EL (cell line): ENCODE measurements at places on chromosomes 6 and 20.

GRCh38 chr6:26087284-26088115 is at the start of gene HFE:
Gene HFE, plus strand, starts transcription at chr6:26087429. Its CDS starts 12 bp downstream, at chr6:26087441.
- peak; percentile 75 for DNase-seq

DNA sequence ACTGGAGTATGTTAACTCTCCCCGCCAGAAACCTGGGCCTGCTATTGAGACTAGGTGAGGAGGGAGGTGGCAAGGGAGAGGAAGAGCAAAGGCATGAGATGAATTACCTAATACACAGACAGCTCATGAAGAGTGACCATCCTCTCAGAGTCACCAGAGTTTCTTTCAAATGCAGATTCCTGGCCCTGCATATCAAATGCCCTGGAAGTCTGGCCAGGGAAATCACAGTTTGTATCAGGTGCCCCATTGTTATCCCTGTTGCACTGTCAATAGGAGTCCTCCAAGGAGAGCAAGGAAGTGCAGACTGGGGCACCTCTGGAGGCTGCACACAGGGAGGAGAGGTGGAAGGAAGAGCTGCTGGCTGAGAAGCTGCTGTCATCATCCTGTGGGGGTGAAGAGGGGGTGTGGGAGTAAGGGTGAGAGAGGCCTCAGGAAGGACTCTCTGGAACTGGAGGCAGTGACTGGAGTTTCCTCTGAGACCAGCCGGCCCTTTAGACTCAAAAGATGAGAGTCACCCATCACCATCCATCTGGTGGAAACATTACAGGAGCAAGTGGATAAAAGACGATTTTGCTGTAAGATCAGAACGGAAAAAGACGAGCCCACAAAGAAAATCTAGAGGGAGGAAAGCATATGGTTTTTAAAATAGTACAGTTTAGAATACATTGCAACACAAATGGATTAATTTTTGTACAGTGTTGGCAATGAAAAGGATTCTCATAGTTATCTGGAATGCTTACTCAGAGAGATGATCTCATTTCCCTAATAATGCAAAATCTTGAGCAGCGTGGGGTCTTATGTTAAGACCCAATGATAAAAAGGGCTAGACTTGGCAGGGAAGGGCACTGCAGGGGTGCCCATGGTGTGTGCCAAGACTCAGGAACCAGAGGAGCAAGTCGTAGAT is 268.1 kb downstream of the UST start:
- peak; percentile 76 for DNase-seq

DNA sequence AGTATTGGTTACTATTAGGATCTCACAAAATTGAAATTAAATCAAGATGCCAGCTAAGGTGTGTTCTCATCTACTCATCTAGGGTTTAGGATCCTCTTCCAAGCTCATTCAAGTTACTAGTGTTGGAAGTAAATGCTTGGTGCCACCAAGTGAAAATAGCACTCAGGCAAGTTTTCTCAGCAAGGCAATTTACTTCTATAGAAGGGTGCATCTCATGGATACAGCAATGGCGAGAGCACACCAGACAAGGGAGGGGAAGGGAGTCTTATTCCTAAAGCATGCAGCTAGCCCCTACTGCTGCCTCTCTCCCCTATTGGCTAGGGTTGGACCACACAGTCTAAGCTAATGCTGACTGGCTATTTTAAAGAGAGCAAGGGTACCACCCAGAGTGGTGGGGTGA is 23.0 kb upstream of the FAM8A1 start:
- no peak for DNase-seq

DNA sequence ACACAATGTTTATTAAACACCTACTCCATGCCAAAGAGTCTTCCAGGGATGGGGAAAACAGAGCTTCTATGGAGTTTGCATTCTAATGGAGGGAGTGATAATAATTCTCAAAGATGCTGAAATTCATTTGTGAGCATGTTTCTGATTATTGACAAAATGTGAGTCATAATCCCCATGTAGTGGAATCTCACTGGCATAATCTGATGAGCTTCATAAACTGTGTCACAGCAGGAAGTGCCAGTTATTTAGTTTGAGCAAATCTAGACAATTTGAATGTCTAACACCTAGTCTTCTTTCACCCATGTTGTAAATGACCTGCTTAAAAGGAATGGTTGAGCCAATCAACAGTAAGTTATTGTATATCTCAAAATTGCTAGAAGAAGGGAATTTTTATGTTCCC is 95.1 kb downstream of the KCNQ5 start:
- peak; percentile 9 for DNase-seq

- peak; percentile 47 for DNase-seq
Observed at GRCh38 chr20:4925842-4926530, 75.3 kb downstream of the SLC23A2 start.

DNA sequence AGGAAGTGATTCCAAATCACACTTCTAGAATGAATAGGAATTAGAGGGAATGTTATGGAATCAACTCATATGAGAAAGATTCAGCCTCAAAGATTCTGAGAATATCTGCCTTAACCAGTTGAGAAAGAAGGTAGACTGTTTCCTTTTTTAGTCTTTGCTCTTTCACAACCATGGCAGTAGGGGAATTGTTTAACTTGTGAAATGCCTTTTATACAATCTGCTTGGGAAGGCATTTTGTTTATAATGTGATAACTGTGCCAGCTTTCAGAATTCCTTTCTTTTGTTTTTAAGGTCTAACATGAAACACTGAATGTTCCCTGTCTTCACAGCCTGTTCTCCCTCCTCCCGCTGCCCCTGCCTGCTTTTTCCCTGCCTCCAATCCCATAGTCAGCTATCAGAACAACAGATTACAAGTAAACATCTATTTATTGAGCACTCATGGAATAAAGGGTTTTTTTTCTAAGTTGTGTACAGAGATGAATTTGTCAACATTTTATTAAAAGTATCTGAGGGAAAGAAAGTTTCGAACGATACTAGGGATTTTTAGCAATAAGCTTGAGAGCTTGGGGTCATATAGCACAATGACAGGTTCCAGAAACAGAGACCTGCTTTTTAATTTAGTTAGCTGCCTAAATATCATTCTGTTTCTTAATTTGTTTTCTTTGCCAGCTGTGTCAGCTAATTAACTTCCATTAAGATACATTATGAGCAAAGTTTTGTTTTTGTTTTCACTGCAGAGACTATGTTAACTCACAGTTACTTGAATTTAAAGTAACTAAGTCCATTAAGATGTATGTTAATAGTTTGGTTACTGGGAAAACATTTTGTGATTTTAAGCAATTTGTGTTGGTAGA is 28.3 kb upstream of the FBXO30 start:
- DNase-seq: no peak

DNA sequence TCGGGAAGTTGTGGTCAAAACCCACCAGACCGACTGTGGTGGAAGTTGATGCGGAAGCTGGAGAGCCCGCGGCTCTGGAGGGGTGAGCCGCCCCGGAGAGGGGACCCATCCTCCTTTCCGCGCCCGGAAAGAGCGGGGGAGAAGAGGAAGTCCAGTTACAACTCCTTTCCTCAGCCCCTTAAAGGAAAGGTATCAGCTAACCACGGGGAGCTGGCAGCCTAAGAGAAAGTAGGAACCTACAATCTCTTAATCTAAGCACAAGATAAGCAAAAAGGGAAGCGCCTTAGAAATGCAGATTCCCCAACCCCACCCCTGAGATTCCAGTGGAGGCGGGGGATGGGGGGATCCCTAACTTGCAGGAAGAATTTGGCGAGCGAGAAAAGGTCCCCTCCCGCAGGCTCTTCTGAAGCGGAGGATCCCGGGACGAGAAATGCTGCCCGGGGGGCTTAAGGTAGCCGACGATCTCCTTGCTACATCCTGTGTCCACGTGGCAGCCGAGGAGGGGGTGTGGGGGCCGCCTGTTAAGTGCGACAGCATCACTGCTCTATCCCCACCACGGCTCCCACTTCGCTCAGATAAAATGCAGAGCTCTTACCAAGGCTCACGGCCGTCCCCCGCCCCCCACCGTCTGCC is 87.5 kb downstream of the ZFP64 start:
- DNase-seq: peak; percentile 39

DNA sequence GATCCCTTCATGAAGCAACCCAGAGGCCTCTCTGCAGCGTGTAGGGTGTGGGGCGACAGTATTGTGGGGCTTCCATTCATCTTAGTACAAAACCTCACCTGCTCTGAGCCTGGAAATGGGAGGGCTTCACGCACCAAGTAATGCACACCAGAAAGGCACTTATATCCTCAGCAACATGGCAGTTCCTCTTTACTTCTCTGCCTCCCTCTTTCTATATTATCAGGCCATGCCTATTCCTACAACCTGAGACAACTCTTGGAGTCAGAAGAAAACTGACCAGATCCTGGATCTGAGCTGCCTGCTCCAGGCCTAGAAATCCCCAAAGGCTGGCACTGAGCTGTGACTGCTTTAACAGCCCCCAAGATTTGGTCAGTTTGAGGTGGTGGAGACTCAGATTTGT is 7.6 kb upstream of the ZNF76 start:
- no peak for DNase-seq

GRCh38 chr6:56992036-56992435 is 37.1 kb downstream of the BEND6 start:
- no peak for DNase-seq

DNA sequence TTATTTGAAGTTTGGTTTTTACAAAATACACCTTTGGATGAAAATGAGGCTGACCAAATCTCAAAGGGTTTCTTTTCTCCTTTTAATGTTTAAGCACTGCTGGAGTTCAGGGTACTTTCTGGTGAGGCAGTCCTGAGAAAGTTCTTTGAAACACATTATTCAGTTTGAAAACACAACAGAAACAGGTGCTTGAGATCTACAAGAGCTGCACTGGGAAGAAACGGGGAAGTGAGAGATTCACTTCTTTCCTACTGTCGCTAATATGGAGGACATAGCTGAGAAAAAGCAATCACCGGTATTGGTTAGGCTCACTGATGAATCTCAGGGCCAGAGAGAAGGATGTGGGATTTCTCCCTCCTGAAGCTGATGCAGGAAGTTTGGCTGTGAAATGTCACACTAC is 22.9 kb upstream of the TMEM170B start:
- no peak for DNase-seq

DNA sequence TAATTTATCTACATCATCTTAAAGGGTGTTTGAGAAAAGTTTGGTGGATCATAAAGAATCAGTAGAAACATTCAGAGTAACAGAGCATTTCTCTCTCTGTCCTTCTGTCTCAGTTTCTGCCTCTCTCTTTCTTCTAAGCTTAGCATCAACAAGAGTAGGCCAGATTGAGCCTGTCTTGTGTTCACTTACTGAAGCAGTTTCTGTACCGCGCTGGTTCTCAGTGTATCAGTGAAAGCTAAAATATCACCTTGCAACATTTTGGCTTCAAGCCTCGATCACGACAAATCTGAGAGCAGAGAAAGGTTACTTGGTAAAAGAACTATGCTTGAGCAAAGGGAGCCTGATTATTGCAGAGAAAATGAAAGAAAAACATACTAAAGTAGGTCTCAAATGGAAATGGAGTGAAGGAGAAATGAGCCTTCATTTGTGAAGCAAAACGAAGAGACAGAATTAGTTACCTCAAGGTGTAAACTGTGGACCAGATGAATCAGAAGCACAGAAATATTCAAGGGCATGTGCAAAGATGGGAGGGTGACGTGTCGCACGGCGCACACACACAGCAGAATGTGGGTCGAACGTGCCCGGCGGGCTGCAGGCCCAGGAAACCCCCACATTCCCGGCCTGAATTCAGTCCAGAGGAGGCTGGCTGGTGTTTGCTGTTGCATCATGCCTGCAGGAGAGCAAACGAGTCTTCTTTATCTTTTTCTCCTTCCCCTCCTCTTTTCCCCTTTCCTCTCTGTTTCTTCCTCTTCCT is 509.3 kb downstream of the QKI start:
- peak; percentile 36 for DNase-seq

- DNase-seq: peak; percentile 64
Observed at GRCh38 chr6:74409447-74409846, 713.4 kb downstream of the CD109 start.

DNA sequence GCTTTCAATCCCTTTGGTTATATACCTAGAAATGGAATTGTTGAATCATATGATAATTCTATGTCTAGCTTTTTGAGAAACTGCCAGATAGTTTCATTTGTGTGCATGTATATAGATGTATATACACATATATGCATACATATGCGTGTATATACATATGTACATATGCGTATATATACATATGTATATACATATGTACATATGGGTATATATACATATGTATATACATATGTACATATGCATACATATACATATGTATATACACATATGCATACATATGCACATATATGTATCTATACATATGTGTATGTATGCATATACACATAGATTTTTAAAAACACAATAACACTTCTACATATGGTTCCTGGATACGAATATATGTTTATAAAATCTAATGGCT is 8.4 kb downstream of the SF3B5 start:
- no peak for DNase-seq

DNA sequence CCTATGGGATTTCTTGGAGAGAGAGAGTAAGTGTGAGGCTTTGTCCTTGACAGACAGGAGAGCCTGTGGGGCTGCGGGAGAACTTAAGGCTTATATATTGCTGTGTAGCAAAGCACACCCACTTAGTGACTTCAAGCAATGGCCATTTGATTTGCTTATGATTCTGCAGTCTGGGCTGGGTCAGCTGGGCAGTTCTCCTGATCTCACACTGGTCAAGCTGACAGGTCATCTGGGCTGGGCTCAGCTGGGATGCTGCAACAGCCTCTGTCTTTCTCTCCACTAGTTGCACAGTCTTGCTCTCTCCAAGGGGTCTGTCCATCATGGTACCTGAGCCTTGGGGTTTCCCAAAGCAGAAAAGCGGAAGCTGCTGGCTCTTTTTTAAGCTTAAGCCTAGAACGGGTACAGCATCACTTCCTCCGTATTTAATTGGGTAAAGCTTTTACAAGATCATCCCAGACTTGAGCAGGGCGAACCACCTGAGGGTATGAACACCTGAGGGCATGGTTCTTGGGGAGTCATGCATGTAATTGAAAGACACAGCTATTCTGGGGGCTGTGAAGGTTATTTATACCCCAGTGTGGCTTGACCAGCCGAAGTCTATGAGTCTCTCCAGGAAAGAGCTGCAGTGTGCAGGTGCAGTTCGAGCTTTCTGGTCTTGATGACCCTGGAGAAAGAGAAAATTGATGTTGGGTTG is 13.3 kb upstream of the GGTLC1 start:
- no peak for DNase-seq

GRCh38 chr6:130776287-130776925 is 50.8 kb upstream of the SMLR1 start:
- DNase-seq: no peak

GRCh38 chr6:93468291-93468690 is 48.9 kb upstream of the EPHA7 start:
- DNase-seq: no peak

GRCh38 chr6:39088331-39088730 is 26.7 kb downstream of the SAYSD1 start:
- DNase-seq: peak; percentile 7

DNA sequence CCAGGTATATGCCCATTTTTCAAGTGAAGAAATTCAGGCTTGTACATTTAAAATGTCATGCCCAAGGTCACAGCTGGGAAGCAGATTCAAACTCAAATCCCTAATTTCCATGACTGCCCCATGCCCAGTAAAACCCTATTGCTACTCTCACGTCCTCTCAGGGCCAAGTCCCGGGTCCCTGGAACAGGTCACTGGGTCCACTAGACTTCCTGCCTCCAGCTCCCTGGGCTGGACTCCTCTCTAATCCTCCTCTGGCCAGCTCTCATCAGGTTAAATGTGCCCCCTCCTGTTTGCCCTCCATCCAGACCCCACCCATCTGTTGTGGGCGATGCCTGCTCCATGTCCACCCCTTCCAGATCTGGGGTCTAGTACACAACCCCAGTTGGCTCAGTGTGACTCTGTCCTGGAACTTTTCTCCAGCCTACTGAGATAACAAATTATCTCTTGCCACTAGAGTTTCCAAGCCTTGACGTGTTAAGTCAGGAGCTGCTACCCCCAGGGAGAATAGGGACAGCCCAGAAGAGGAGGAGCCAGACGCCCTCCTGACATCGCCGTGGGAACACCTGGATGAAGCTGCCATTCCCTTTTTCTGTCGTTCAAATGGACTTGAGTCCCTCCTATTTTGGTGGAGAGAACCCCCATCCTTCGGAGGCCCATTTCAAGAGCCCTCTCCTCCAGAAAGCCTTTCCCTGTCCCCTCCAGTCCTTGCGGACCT is 3.7 kb upstream of the SPDEF start:
- no peak for DNase-seq
